NCI-H1436 (cell line): ENCODE measurements at places on chromosomes 1 and 21.
A peak's percentile ranks its signal among the peaks of the same experiment; 100 is the strongest.

DNA sequence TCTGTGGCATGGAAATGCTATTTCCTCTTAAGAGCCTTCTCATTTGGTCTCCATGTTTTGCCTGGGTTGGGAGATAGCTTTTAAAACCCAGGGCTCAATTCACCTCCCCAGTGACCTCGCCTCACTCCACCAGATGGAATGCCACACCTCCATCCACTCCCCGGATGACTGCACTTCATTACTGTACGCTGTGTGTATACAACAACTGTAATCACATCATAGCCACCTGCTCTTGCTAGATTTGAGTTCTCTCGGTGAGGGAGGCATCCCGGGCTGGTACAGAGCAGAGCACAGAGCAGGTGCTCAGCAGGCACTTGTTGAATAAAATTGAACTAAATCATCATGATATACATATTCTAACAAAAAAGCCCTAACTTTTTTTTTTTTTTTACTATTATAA lies 26.0 kb downstream of the SDE2 start:
- peak; percentile 91 for DNase-seq

DNA sequence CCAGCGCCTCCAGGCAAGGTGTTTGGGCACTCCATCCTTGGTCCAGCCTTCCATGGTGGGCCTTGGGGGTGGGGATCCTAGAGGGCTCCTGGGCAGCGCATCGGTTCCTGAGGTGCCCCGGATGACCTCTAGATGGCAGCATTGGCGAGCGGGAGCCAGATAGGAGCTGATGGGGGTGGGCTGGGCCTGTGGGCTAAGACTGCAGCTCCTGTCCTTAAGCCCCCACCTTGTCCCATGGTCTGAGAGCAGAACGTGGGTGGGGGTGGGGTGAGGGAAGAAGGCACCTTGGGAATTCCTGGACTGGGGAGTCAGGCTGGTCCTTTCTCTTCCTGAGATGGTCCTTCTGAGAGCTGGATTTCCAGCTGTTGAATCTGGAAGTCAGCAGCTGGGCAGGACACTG lies 93.4 kb upstream of the CSF3R start:
- peak; percentile 65 for DNase-seq

DNA sequence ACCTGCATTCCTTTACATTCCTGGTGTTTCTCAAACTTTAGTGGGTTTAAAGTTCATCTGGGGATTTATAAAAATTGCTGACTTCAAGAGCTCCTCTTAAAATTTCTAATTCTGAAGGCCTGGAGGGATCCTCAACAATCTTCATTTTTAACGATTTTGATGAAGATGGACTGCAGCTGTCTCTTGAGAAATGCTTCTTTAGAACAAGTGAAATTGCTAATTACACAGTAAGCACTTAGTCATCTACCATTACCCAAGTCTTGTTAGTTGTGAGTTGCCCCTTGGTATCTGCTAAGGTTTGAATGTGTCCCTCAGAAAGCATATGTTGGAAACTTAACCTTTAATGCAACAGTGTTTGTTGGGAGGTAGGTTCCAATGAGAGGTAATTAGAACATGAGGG lies 163.7 kb downstream of the LTN1 start:
- DNase-seq, result no peak

- DNase-seq, result peak; percentile 5
Measured at GRCh38 chr1:55702064-55702463, 486.9 kb upstream of the USP24 start.

DNA sequence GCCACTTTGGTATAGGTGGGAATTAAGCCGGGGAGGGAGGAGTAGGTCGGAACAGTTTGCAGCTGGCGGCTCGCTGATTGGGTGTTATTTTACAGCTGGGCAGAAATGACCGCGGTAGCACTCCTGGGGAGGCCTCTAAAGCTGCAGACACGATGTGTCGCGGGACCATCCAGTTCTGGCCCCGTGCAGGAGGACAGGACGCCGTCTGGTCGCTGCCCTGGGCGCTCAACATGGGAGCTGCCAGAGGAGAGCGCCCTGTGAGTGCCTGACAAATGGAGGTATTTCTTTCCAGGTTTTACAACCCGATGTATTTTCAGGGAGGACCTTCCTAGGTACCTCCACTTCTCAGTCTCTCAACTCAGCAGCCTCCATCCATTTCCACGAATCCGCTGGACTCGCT lies 46.2 kb downstream of the CDC7 start:
- DNase-seq, result no peak

DNA sequence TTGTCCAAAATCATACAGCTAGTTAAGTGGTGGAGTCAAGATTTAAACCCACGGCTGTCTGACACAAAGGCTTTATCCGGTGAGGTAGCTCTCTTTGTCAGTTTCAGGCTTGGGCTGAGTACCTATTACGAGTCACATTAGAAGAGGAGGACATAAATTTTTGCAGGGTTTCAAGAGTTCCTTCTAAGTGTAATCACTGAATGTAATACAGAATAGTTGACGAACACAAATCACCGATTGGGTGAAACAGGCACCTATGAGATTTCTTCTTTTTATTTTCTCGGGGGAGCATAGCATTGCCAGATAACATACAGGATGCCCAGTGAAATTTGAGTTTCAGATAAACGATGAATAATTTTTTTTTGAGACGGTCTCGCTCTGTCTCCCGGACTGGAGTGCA lies 847 bp downstream of the PSMD4 start:
- no peak for DNase-seq

GRCh38 chr1:29592731-29593130 lies 356.4 kb downstream of the PTPRU start:
- no peak for DNase-seq

DNA sequence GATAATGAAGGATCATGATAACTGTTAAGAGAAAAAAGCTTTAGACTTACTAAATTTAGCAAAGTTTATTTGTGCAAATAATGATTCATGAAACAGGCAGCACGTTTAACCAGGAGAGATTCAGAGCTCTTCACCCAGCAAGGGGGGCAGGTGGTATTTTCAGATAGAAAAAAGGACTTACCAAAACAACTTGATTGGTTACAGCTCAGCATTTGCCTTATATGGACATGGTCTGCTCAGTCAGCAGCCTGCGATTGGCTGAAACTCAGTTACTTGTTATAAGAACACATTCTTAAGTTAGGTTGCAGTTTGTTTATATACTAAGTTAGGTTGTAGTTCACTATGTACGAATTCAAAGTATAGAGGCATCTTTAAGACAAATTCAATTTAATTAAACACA lies 165.6 kb downstream of the DUSP10 start:
- no peak for DNase-seq

GRCh38 chr1:70764747-70765146 lies 282.9 kb downstream of the PTGER3 start:
- DNase-seq, result no peak

DNA sequence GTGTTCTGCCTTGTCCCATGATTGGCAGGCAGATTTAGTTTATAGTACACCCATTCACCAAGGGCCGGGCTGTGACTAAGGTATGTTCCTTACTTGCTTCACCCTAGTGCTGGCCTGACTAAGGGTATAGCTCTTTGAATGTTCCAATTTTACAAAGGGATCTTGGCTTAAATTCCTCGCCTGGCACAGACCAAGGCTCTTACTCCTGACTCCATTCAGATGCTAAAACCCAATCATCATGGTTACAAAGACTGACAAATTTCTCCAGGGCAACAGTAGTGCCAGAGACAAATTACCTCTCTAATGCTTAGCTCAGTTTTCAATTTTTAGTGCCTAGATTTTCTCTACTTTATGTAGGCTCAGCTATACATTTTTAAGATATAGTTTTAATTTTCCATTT lies 11.5 kb upstream of the C1orf53 start:
- no peak for DNase-seq

DNA sequence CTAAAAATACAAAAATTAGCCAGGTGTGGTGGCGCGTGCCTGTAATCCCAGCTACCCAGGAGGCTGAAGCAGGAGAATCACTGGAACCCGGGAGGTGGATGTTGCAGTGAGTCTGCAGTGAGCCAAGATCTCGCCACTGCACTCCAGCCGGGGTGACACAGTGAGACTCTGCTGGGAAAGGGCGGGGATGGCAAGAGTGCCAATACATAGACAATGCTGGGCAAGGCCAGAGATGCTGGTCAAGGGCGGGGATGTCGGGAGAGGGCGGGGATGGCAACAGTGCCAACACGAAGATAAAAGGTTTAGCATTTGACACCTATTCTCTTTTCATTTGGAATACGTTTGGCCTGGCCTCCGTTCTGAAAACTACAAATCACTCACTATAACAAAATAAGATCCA lies 11.0 kb downstream of the SSU72 start:
- no peak for DNase-seq

- no peak for DNase-seq
Measured at GRCh38 chr21:25638660-25639550, at the start of gene JAM2. JAM2 (plus strand) TSS chr21:25639258; CDS start chr21:25639822, 564 bp downstream.

DNA sequence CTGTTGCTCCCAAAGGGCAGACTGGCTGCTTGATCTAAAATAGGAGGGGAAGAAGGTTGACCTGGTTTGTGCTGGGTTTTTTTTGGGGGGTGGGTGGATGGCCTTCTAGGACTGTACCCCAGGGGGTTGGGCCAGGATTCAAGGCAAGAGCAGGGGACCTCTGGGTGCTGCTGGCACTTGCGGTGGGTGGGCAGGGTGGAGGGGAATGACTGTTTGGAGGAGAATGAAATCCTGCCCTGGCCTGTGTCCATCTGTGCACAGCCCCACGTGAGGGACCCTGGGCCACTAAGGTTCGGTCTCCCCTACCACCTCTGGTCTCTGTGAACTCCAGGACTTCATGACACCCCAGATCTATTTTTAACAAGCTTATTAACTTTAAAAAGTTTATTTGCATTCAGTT lies 414.2 kb downstream of the PTPRU start:
- no peak for DNase-seq

- DNase-seq, result no peak
Measured at GRCh38 chr1:90193116-90193515, 198.2 kb downstream of the ZNF326 start.

DNA sequence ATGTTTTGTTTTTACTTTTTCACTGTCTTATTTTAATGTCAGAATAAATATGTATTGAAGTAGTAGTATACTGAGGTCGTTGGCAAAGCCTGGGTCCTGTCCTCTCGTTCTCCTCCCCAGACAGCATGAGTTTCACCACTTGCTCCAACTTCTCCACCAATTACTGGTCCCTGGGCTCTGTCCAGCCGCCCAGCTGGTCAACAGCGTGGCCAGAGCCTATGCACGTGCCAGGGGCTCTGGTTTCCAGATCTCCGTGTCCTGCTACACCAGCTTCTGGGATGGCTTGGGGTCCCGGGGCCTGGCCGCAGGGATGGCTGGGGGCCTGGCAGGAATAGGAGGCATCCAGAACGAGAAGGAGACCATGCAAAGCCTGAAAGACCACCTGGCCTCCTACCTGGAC lies 19.3 kb downstream of the PTPN14 start:
- DNase-seq, result no peak

DNA sequence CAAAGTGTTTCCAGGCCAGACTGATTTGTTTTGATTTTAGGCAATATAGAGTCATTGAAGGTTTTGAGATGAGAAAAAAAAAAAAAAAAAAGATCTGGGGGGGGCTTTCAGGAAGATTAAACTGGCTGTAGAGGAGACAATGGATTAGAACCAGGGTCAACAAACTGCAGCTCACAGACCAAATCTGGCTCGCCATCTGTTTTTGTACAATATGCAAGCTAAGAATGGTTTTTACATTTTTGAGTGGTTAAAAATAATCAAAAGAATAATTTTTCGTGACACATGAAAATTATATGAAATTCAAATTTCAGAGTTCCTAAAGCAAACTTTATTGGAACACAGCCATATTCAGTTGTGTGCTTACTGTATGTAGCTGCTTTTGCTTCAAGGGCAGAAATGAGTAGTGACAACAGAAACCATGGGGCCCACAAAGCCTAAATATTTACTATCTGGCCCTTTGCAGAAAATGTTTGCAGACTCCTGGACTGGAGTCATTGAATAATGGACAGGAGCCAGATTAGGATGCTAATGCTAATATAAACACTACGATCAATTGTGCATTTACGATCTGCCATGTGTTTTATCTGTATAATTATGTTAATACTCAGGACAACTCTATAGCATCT lies 375.7 kb upstream of the DAB1 start:
- no peak for DNase-seq

- no peak for DNase-seq
Measured at GRCh38 chr1:101453844-101454243, 217.0 kb downstream of the S1PR1 start.

GRCh38 chr1:28783363-28783762 lies 28.6 kb upstream of the OPRD1 start:
- no peak for DNase-seq

DNA sequence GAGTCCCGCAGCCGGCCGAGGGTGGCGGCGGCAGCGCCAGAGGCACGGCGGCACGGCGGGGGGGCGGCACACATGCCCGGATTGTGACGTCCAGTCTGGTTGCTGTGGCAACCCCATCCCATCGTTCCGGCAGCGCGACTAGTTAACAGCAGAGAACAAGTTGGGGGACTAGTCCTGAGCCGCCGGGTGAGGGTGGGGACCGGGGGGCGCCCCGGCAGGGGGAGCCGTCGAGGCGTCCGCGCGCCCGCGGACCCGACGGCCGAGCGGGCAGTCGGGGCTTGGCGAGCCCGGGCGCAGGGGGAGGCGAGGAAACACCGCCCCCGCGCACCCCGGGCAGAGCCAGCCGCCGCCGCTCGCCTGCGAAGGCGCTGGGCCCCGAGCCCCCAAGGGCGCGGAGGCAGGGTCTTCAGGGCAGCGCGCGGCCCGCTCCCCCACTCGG lies at the start of gene CHD5:
Gene CHD5, minus strand, starts transcription at position 54 of the 439 bp plus-strand sequence. CDS start 298 bp downstream, outside the sequence.
- peak; percentile 50 for DNase-seq

- DNase-seq, result peak; percentile 34
Measured at GRCh38 chr1:43885279-43885801, 48.3 kb upstream of the ARTN start.

DNA sequence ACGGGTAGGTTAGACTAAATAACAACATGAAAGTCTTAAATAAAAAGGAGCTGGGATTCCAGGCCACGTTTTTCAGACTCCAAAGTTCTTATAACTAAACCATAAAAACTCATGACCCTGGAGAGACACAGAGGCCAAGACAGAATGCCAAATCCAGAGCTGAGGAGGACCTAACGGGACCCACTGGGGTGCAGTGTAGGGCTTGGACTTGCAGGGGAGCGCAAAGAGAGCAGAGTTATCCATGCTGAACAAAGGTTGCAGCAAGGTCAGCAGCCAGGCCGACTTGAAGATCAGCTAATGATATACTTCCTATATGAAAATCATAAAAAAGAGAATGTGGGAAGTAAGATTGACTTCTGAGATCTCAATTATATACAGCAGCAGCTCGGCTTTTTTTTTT lies 237.1 kb downstream of the TM2D1 start:
- DNase-seq, result no peak

DNA sequence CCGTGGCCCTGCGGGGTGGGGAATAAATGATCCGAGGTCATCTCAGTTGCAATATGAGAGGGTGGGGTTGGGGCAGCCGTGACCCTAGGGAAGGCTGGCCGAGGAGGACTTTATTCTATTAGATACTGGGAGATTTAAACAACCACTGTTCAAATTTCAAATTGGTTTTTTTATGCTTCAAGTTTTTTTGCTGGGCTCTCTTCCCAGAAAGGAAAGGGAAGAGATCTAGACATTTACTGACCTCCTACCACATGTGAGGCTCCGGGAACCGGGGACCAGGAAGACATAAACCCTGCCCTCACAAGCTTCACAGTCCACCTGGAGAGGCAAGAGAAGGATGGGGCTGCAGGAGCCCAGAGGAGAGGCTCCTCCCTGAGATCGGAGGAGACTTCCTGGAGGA lies 207.3 kb downstream of the FOXD2 start:
- DNase-seq, result no peak

GRCh38 chr21:38777015-38777414 lies 28.7 kb upstream of the ETS2 start:
- no peak for DNase-seq

- no peak for DNase-seq
Measured at GRCh38 chr21:44630440-44630839, 3.5 kb downstream of the KRTAP10-9 start.
